Breast epithelium (tissue), 4 donors: ENCODE measurements at places on chromosomes 2 and 18. TPM values are rescaled to one million over a fixed set of nuclear protein-coding genes. Genes with fewer than 3 reads are reported as not detected.
A peak's percentile ranks its signal among the peaks of the same experiment; 100 is the strongest.

Gene TCF23
- not detected for total RNA-seq

Gene PSMA8
- total RNA-seq, result not detected

Gene TTLL4
- total RNA-seq, result 34.7 TPM

Gene NT5C1B
- not detected for total RNA-seq

Gene PLCL1
- total RNA-seq, result 11.1 TPM

Gene IL36G
- not detected for total RNA-seq

Gene REG3A
- not detected for total RNA-seq

Gene OSBPL1A
- 61.1 TPM for total RNA-seq

Gene REG1B
- total RNA-seq, result not detected

Gene UGT1A7
- not detected for total RNA-seq

GRCh38 chr2:134712736-134713135 lies 6.1 kb downstream of the TMEM163 start:
- H3K4me3 ChIP-seq, result no peak overlapping the region
- H3K36me3 ChIP-seq, result no peaks in the 10 kb centered on the region
- no peak for DNase-seq
- H3K27me3 ChIP-seq, result peaks cover 14% of the 10 kb centered on the region
- no peak overlapping the region for H3K27ac ChIP-seq

GRCh38 chr2:241859436-241860183 lies 916 bp upstream of the PDCD1 start:
- peak overlapping the region; percentile 71 for H3K27ac ChIP-seq
- H3K4me3 ChIP-seq, result peak overlapping the region; percentile 26
- no peaks in the 10 kb centered on the region for H3K4me1 ChIP-seq

- H3K4me1 ChIP-seq, result no peaks in the 10 kb centered on the region
- no peaks in the 10 kb centered on the region for H3K27me3 ChIP-seq
- H3K4me3 ChIP-seq, result peak overlapping the region; percentile 0
Observed at GRCh38 chr2:157438863-157439823, 4.7 kb downstream of the CYTIP start.

- H3K27ac ChIP-seq, result peak within 1 kb of the TSS; percentile 99
- H3K4me1 ChIP-seq, result no peaks in the 10 kb centered on the region
- no peaks in the 10 kb centered on the region for H3K36me3 ChIP-seq
- no peaks in the 10 kb centered on the region for H3K27me3 ChIP-seq
- no peak for DNase-seq
Observed at GRCh38 chr2:147844697-147845410, at the start of gene ACVR2A. Gene ACVR2A (plus strand): TSS chr2:147845029. CDS start chr2:147845153, 124 bp downstream.

DNA sequence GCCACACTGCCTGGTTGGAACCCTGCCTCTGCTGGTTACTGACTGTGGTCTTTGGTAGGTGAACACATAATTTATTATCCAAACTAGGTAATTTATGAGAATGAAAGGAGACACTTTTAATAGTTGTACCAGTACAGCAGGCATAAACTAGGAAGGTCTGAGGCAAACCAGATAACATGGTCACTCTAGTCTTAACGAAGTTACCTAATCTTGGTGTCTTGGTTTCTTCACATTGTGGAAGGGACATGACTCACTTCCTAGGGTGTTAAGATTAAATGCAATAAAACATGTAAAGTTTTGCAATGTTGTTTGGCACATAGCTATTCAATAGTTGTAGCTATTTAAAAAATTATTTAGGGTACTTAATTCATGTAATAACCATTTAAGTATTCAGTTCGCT lies 23.3 kb downstream of the SPTBN1 start:
- no peak for DNase-seq
- no peak overlapping the region for H3K4me3 ChIP-seq
- no peaks in the 10 kb centered on the region for H3K27me3 ChIP-seq
- peaks cover 10% of the 10 kb centered on the region for H3K4me1 ChIP-seq

- no peak for DNase-seq
- H3K4me1 ChIP-seq, result no peaks in the 10 kb centered on the region
- H3K27ac ChIP-seq, result peak overlapping the region; percentile 40
- H3K4me3 ChIP-seq, result no peak overlapping the region
Observed at GRCh38 chr2:174059178-174059883, 94.2 kb upstream of the SP3 start.

- H3K27ac ChIP-seq, result no peak overlapping the region
- no peaks in the 10 kb centered on the region for H3K36me3 ChIP-seq
- H3K4me3 ChIP-seq, result peak overlapping the region; percentile 54
- peaks cover 3% of the 10 kb centered on the region for H3K27me3 ChIP-seq
Observed at GRCh38 chr2:15943378-15944280, 3.3 kb downstream of the MYCN start.

GRCh38 chr2:197784956-197785941 lies at the start of gene BOLL:
Gene BOLL (minus strand): TSS chr2:197785319. CDS start chr2:197781850, 3,469 bp downstream.
- H3K27me3 ChIP-seq, result peaks cover 6% of the 10 kb centered on the region
- no peaks in the 10 kb centered on the region for H3K36me3 ChIP-seq
- peak within 1 kb of the TSS; percentile 7 for H3K4me3 ChIP-seq
- no peak within 1 kb of the TSS for H3K27ac ChIP-seq

- no peaks in the 10 kb centered on the region for H3K27me3 ChIP-seq
- no peaks in the 10 kb centered on the region for H3K36me3 ChIP-seq
- H3K27ac ChIP-seq, result no peak overlapping the region
- H3K4me1 ChIP-seq, result no peaks in the 10 kb centered on the region
- DNase-seq, result no peak
- no peak overlapping the region for H3K4me3 ChIP-seq
Observed at GRCh38 chr2:124740636-124741035, 715.5 kb downstream of the CNTNAP5 start.

DNA sequence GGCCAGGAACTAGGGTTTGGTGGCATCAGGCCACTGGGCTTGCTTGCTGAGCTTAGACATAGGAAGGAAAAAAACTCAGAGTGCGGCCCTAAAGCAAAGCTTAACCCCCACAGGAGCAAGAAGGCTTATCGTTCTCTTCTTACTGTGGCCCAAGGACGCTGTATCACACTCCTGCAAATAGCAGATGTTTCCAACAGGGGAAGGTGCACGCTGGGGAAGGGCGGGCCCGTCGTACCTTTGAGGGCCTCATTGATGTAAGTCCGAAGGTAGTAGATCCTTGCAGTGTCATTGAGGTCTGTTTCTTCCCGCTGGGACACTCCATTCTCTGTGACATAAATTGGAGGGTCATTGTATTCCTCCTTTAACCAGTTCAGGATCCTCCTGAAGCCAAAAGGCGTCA lies 46.6 kb downstream of the LCT start:
- H3K27me3 ChIP-seq, result no peaks in the 10 kb centered on the region
- H3K27ac ChIP-seq, result no peak overlapping the region
- no peaks in the 10 kb centered on the region for H3K4me1 ChIP-seq
- H3K4me3 ChIP-seq, result no peak overlapping the region

- no peaks in the 10 kb centered on the region for H3K27me3 ChIP-seq
- no peaks in the 10 kb centered on the region for H3K36me3 ChIP-seq
Observed at GRCh38 chr2:210288408-210288807, 26.6 kb downstream of the MYL1 start.

DNA sequence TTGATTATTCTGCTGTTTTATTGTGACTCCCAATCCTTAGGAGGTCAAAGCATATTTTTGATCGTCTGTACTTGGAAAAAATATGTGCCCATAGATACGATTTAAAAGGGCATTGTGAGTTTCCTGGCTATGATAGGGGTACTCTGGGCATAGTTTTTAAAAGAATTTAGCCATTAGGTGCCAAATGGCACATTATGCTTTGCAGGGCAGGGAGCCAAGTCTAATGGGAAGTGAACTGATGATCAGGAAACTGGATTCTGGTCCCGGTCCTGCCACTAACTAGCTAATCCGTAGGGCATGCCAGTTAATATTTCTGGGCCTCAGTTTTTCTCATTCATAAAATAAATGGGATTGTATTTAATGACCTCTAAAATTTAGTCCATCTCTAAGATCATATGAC lies 189.3 kb downstream of the LTBP1 start:
- H3K27ac ChIP-seq, result no peak overlapping the region
- no peaks in the 10 kb centered on the region for H3K27me3 ChIP-seq
- DNase-seq, result no peak
- no peaks in the 10 kb centered on the region for H3K36me3 ChIP-seq

DNA sequence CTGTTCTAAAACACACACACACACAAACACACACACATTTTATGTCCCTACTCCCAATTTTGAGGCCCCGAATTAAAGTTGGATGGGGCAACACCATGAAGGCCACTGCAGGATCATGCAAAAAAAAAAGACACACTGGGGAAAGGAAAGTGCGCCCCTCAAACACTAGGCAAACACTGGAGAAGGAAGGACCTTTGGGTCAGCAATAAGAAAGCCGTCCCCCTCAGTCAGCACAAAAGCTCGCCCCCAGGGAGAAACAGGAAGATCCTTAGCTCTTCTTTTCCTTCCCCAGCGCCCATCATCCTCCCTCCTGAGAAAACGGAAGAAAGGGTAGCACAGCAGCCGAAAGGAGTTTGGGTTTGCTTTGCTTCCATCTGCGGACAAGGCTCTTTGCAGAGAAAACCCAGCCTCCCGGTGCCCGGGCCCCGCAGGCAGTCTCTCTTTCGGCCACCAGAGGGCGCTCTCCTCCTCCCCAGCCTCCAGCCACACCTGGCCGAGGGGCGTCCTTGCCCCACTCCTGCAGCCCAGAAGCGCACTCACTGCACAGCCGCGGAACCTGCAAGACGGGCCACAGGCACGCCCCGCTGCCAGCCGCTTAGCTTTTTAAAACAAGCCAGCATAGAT lies 248.5 kb downstream of the CDH20 start:
- H3K4me3 ChIP-seq, result peak overlapping the region; percentile 30
- peak; percentile 70 for DNase-seq
- peak overlapping the region; percentile 70 for H3K27ac ChIP-seq
- H3K27me3 ChIP-seq, result no peaks in the 10 kb centered on the region

GRCh38 chr2:32010670-32011484 lies at the start of gene MEMO1:
Gene MEMO1 (minus strand): TSS chr2:32011008. CDS start chr2:32010247, 761 bp downstream.
- DNase-seq, result peak; percentile 87
- H3K4me3 ChIP-seq, result peak within 1 kb of the TSS; percentile 82
- H3K27me3 ChIP-seq, result no peaks in the 10 kb centered on the region
- no peaks in the 10 kb centered on the region for H3K36me3 ChIP-seq
- H3K27ac ChIP-seq, result peak within 1 kb of the TSS; percentile 93

DNA sequence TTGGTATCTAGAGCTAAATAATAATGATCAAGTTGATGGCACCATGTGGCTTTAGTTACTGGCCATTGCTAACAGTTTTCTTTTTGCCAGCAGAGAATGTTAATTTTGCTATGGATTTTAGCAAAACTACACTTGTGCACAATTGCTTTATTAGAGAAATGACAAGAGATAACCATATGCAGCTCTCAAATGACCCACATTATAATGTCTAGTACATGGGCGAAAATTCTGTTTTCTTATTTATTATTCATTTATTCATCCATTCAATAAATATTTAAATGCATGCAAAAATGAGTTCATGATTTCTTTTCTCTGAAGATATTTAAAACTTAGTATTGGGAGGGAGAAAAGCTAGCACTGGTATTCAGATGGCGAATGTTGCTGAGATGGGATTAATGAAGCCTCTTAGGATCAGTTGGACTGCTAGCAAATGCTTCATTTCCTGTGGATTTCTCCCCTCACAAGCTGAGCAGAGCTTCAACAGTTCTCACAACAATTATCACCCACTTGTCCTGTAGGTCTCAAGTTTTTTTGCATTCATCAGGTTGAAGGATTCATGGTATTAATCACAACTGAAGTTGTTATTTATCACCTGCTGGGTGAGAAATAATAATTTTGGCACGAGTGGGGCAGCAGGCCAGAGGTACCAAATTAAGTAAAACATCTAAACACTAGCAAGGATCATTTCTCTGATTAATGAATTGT lies 95.2 kb downstream of the MTX2 start:
- no peak overlapping the region for H3K27ac ChIP-seq
- no peak overlapping the region for H3K4me3 ChIP-seq
- H3K36me3 ChIP-seq, result no peaks in the 10 kb centered on the region
- H3K4me1 ChIP-seq, result no peaks in the 10 kb centered on the region
- no peak for DNase-seq

GRCh38 chr2:238506371-238507068 lies 79.8 kb downstream of the ASB1 start:
- no peaks in the 10 kb centered on the region for H3K36me3 ChIP-seq
- H3K27ac ChIP-seq, result no peak overlapping the region
- H3K4me1 ChIP-seq, result no peaks in the 10 kb centered on the region
- H3K27me3 ChIP-seq, result no peaks in the 10 kb centered on the region
- DNase-seq, result no peak

- DNase-seq, result no peak
- H3K27me3 ChIP-seq, result no peaks in the 10 kb centered on the region
- no peaks in the 10 kb centered on the region for H3K4me1 ChIP-seq
- H3K4me3 ChIP-seq, result no peak overlapping the region
Observed at GRCh38 chr2:45156605-45157004, 147.4 kb upstream of the SIX2 start.

DNA sequence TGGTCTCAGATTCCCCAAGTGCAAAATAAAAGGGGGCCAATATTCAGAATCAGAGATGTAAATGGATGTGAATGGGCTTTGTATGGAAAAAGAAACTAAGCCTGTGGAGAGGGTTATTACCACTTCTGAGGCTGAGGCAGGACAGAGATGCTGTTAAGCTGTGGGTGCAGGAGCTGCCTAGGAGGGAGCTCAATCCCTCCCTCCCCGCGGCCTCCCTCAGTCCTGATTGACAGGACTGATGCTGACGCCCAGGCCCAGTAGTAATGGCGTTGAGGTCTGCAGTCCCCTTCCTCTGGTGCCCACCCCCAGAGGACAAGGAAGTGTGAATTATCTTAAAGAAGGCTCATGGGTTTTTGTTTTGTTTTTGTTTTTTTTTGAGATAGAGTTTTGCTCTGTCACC lies 40.4 kb downstream of the PSD4 start:
- no peak for DNase-seq
- H3K4me3 ChIP-seq, result no peak overlapping the region
- no peaks in the 10 kb centered on the region for H3K27me3 ChIP-seq
- no peak overlapping the region for H3K27ac ChIP-seq
- H3K36me3 ChIP-seq, result no peaks in the 10 kb centered on the region
